ENCODE measurements at places on chromosomes 6 and 20.

DNA sequence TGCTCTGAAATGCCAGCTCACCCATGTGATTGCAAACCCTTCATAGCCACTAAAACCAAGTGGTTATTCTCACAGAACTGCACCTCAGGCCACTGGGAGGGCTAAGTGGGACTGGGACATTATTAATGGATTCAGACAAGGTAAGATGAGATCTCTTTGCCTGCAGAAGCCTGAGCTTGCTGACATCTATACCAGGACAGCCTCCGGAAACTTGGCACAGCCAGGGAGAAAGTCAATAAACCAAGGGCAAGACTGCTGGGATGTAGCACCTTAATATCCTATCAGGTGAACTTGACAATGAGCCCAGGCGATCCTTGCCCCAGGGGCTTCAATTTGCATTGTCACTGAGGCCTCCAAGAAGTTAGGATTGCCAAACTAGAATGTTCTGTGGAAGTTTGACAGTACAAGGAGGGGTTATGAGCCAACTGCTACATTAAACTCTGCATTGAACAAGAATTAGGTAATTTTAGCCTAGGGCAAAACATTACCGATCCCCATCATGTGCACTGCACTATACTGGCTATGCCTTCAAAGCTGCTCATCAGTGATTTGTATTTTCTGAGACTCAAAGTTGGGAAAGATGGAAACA is 60.1 kb upstream of the RALGAPA2 start:
- DNase-seq, result no peak

GRCh38 chr6:22113026-22113766 is 183.6 kb downstream of the PRL start:
- DNase-seq, result no peak

- DNase-seq, result no peak
Measured at GRCh38 chr6:151577257-151577656, 83.4 kb downstream of the CCDC170 start.

GRCh38 chr20:16864069-16864468 is 115.9 kb downstream of the OTOR start:
- no peak for DNase-seq
